Neural progenitor cell (in vitro differentiated cells): ENCODE measurements at places on chromosomes 16 and 17. TPM values are rescaled to one million over a fixed set of nuclear protein-coding genes. Genes with fewer than 3 reads are reported as not detected.

CHST5 gene
- total RNA-seq: 0.37 TPM in 1 of 2 replicates, not detected in the other

KIF2B gene
- total RNA-seq: not detected in 2 replicates

KRT27 gene
- not detected in 2 replicates for total RNA-seq

CMTM2 gene
- not detected in 2 replicates for total RNA-seq

CRYBA1 gene
- 0.84 and 1.0 TPM in 2 replicates for total RNA-seq

SOST gene
- total RNA-seq: 0.06 TPM in 1 of 2 replicates, not detected in the other

BCAS3 gene
- 31.0 and 60.9 TPM in 2 replicates for total RNA-seq

LGALS9B gene
- total RNA-seq: not detected in 2 replicates

SLC35B1 gene
- 52.7 and 62.1 TPM in 2 replicates for total RNA-seq

MSI2 gene
- 92.7 and 96.9 TPM in 2 replicates for total RNA-seq

GPRC5B gene
- 21.1 and 32.2 TPM in 2 replicates for total RNA-seq

FNDC8 gene
- 0.25 TPM in 1 of 2 replicates, not detected in the other for total RNA-seq

C17orf67 gene
- 0.59 and 1.4 TPM in 2 replicates for total RNA-seq

CCL16 gene
- total RNA-seq: not detected in 2 replicates

TBC1D3 gene
- not detected in 2 replicates for total RNA-seq

KRT24 gene
- total RNA-seq: not detected in 2 replicates

CACNG1 gene
- not detected in 2 replicates for total RNA-seq

LPO gene
- not detected in 2 replicates for total RNA-seq

HID1 gene
- total RNA-seq: 3.5 and 5.0 TPM in 2 replicates

CDR2L gene
- total RNA-seq: 4.0 and 15.8 TPM in 2 replicates

TSNAXIP1 gene
- 2.8 and 2.9 TPM in 2 replicates for total RNA-seq

ANKRD40CL gene
- total RNA-seq: not detected in 2 replicates

KRT33A gene
- total RNA-seq: not detected in 2 replicates

TMEM220 gene
- 0.28 and 1.5 TPM in 2 replicates for total RNA-seq

SPNS2 gene
- total RNA-seq: 0.34 and 1.7 TPM in 2 replicates

IKZF3 gene
- under 0.01 TPM in 1 of 2 replicates, not detected in the other for total RNA-seq

ACSM2B gene
- total RNA-seq: not detected in 2 replicates

CCL2 gene
- total RNA-seq: 4.2 and 7.0 TPM in 2 replicates

KCTD11 gene
- 2.7 and 8.2 TPM in 2 replicates for total RNA-seq
